ENCODE measurements at places on chromosomes 5 and 9. TPM values are rescaled to one million over a fixed set of nuclear protein-coding genes. Genes with fewer than 3 reads are reported as not detected.

TAS2R1 gene
- not detected for total RNA-seq

EPB41L4B gene
- total RNA-seq = 0.32 TPM

CTNNA1 gene
- 319 TPM for total RNA-seq

PLAA gene
- total RNA-seq = 39.3 TPM

FRRS1L gene
- total RNA-seq = 1.9 TPM

GPRIN1 gene
- total RNA-seq = 3.9 TPM

MEF2C gene
- total RNA-seq = 30.8 TPM

OTULINL gene
- total RNA-seq = 0.49 TPM

BARX1 gene
- not detected for total RNA-seq

FANCC gene
- 8.4 TPM for total RNA-seq

MELK gene
- total RNA-seq = 7.6 TPM

GPR151 gene
- not detected for total RNA-seq

MTX3 gene
- 21.0 TPM for total RNA-seq

AK3 gene
- total RNA-seq = 81.0 TPM

LIFR gene
- 33.4 TPM for total RNA-seq

FAXDC2 gene
- 10.0 TPM for total RNA-seq

PCDHGA7 gene
- total RNA-seq = 7.2 TPM

Measured in hair follicle dermal papilla cell (primary cell).